ENCODE measurements at places on chromosomes 1 and 21.

- DNase-seq: no peak
These were observed 12.7 kb upstream of the PLEKHM2 start for GRCh38 chr1:15671430-15671829.

GRCh38 chr1:180786624-180787023 lies 126.1 kb upstream of the KIAA1614 start:
- no peak for DNase-seq

- no peak for DNase-seq
These were observed 11.3 kb upstream of the LGR6 start for GRCh38 chr1:202182040-202182877.

GRCh38 chr1:54171016-54171415 lies 18.2 kb upstream of the CDCP2 start:
- DNase-seq: no peak

DNA sequence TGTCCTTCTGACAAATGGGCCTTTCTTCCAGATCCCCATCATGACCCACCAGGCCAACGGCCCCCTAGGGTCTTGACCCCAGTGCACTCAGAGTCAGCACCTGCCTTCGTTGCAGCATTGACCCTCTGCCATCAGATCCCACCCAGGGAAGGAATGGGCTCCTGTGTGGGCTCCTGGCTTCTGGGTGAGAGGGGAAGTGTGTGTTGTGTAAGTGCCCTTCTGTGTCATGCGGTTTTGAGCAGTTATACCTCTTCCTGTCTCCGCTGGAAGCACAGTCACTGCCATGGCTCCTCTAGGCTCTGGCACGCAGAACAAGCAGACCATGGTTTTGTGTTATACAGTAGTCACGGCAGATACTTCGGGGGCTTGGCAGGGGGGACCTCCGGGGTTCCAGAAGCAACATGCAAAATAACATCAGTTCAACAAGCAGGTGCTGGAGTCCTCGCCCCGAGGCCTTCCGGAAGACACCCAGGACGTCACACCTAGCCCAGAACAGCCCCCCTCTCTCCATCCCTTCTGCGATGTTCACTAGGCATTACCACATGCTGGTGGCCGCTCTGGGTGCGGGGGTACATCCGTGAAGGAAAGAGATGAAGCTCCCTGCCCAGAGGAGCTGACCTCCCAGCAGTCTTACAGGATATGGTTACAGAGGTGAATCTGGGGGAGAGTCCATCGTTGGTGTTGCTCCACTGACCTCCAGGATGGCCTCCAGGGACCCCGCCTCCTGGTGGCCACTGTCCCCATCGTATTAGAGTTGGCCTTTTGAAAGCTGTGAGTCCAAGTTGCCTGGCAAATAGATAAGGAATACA lies 17.4 kb upstream of the KCNAB2 start:
- no peak for DNase-seq

GRCh38 chr21:27806281-27806680 lies 839.4 kb upstream of the ADAMTS5 start:
- DNase-seq: no peak

Measured in NCI-H2081 (cell line).